ENCODE measurements at places on chromosomes 6 and 20.

- DNase-seq, result peak; percentile 65
Measured at GRCh38 chr6:170279977-170280688, 10.7 kb downstream of the DLL1 start.

- DNase-seq, result peak; percentile 20
Measured at GRCh38 chr6:81814370-81815076, 62.0 kb upstream of the TENT5A start.

DNA sequence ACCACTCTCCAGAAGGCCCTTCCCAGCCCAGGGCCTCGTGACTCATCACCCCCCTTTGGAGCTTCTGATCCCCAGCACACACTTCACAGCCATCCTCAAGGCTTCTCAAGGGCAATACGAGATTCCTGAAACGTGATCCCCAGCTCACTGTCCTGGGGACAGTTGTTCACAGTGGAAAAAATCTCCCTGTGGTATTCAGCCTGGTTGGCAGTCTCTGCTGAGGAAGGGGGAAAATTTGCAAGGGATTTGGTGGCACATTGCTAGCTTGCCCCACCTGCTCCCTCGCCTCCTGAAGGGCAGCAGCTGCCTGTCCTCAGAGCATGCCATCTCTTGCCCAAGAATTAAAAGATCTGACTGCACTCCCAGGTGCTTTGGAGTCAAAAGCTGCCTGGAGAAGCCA, 20.7 kb upstream of the PKHD1 start:
- DNase-seq, result no peak

DNA sequence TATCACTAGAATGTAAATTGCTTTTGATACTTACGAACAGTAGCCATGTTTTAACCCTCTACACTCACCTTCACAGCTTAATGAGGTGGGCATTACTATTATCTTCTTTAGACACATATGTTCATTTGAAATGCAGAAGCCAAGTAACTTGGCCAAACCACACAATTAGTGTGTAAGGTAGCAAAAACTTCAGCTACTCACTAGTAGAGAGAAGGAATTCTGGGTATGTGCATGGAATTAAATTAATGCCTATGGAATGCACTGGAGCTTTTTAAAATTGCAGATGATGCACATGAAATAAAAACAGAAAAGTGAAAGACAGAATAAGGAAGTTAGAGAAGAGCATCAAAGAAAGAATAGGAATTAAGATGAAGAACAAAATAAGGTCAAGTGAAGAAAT, 494.0 kb downstream of the ADGRB3 start:
- DNase-seq, result no peak

- no peak for DNase-seq
Measured at GRCh38 chr20:22818636-22819035, 216.5 kb upstream of the SSTR4 start.

DNA sequence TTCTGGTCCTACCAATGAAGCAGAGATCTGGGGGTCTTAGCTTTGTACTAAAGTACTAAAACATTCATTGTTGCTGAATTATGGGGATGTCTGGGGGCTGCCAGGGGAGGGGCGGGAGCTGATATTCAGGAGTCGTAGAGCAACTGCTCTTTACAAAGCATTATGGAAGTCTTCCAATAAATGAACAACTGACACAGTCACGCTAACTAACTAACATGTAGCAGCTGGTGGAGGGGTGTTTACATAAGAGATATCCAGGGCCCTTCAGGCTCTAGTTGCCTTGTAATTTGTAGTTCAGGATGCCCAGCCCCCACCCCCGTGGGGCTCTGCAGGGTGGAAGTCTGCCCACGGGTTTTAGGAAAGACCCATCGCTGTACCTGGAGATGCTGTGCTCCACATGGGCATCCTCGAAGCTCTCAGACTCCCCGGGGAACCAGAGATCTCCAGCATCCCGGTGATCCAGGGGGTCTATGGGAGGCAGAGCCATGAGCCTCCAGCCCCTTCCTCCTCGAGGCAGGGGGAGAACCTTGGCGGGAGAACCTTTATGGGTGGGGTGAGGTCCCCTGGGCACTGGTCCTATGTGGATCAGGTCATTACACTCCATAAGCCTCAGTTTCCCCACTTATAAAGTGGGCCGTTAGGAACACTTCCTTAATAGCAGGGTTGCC, 3.4 kb downstream of the TREM2 start:
- DNase-seq, result no peak

- no peak for DNase-seq
Measured at GRCh38 chr6:72936766-72937559, 288.3 kb downstream of the KHDC1L start.

DNA sequence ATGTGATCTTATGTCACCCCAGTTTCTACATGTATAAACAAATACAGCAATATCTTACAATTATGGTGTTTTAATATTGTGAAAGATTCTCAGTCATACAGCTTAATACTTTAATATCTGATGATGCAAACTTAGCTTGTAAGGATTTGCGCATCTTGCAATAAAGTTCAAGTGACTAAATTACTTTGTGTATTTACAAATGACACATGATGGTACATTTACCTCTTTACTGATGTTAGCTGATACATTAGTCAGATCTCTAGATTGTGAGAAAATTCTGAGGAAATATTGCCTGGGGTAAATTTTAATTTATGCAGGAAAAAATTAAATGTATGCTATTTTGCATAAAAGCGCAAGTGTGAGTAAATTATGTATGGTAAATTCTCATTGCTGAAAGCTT, 418.8 kb upstream of the MMS22L start:
- DNase-seq, result no peak

DNA sequence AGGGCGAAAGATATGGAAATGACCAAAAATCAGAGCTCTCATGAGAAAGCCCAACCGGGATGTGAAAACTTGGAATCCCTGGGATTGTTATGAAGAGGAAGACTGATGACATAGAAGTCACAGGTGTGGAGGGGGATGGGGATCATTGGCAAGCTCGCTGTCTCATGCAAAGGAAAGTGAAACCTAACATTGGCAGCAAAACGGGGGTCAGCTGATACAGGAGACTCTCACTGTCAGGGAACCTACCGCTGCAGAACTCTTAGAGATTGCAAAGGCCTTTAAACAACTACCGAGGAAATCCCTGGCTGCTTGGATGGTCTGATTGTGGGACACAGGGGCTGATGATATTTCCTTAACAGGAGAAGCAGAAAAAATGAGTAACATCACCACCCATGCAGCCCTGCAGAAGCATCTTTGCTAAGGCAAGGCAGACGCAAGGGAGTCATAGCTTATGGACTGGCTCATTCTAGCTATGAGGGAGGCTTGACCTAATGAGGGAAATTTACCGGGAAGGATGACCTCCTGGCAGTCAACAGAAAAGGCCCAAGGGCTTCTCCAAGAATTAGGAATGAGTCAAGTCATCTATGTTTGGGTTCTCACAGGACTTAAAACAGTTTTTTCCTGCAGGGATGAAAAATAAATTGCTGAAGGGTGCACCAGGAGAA, 7.0 kb downstream of the MUC21 start:
- DNase-seq, result no peak

- no peak for DNase-seq
Measured at GRCh38 chr20:23151008-23151703, 65.0 kb upstream of the CD93 start.

GRCh38 chr6:17036065-17036393, 65.8 kb upstream of the STMND1 start:
- no peak for DNase-seq

- DNase-seq, result no peak
Measured at GRCh38 chr6:23013776-23014175, 444.4 kb downstream of the HDGFL1 start.

DNA sequence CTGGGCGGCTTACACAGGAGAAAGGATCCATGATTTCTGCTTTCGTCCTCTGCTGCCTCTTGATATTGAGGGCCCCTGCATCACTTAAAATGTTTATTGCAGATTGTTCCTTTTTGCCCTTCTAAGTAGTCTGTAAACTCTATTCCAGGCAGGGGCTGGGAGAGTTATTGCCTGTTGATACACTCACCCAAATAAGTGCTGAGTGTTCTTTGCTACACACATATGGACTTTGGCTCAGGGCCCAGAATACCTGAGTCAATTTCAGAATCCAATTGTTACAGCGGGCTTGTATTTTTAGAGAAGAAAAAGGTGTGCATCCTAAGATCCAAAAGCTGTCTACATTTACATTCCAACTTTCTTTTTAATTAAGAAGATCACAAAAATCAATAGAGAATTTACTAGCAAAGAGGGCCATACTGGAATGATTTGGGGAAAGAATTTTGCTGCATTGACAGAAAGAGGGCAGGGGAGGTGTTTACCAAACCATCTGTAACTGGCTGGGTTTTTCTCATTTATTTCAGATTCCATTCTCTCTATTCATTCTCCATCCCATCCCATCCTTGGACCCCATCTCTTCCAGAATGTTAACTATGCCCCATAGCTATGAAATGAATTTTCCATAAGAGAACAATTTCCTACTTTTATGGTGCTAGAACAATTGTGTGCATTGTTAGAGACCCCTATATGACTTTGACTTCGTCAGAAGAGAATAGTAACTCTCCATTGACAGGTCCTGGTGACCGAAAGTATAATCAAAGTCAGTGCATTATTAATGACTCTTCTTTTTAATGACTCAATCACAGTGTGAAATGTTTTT, 959.9 kb upstream of the FLRT3 start:
- DNase-seq, result no peak

DNA sequence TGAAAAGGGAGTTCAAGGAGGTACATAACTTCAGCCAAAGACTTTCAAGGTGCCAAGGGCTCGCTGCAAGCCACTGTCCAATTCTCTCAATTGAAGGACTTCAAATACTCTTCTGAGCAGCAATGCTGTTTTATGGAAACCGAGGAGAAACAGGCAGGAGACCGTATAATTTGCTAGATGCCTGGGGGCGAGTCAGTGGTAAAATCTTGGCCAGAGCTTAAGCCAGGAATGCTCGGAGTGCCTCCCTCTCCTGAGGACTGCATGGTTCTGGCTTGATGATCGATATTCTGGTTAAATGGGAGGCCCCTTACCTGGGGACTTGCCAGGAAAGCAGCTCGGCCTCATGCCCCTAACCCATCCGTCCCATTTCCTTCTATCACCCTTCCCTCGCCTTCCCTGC, 35.8 kb upstream of the NOP56 start:
- DNase-seq, result no peak

DNA sequence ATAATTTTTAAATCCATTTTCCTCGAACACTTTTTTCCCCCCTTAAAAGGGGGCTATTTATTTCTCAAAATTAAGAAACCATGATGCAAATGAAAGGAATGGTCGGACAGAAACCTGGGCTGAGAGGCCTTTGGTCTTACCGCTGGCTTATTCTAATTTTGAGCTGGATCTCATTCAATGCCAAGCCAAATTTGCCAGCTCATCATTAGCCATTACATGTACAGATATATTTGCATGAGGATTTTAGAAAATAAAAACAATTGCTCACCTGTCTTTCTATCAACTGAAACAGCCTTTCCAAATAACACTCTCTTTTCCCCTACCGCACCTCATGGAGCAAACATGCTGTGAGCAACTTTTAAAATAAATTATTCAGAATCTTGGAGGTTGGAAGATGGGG, 219.5 kb upstream of the DTNBP1 start:
- DNase-seq, result no peak

- no peak for DNase-seq
Measured at GRCh38 chr6:72245565-72245964, 359.2 kb downstream of the RIMS1 start.
